Dermis blood vessel endothelial cell (primary cell): ENCODE measurements at places on chromosomes 4 and X.
A peak's percentile ranks its signal among the peaks of the same experiment; 100 is the strongest.

- DNase-seq, result no peak
Measured at GRCh38 chr4:107432451-107432850, 287.6 kb downstream of the PAPSS1 start.

GRCh38 chr4:53005808-53006207 is 143.7 kb downstream of the RASL11B start:
- no peak for DNase-seq

- DNase-seq, result peak; percentile 49
Measured at GRCh38 chr4:56215141-56215783, 172.0 kb downstream of the AASDH start.

DNA sequence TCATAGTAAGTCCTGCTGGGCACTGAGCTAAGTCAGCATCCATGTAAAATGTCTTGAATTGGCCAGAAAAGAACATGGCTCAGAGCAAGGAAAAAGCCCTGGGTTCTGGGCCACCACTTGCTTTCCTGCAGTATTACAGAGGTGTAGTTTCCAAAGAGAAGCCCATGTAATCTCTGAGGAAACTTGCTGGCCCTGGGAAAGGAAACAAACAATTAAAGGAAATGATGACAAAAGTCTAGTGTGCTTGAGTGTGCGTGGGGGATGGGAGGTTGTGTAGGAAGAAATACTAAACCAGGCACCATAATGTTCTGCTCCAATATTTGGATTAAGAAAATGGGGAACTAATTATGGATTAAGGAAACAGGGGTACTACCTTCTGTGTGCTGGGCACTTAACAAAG is 39.5 kb upstream of the SMIM10L2A start:
- peak; percentile 85 for DNase-seq

DNA sequence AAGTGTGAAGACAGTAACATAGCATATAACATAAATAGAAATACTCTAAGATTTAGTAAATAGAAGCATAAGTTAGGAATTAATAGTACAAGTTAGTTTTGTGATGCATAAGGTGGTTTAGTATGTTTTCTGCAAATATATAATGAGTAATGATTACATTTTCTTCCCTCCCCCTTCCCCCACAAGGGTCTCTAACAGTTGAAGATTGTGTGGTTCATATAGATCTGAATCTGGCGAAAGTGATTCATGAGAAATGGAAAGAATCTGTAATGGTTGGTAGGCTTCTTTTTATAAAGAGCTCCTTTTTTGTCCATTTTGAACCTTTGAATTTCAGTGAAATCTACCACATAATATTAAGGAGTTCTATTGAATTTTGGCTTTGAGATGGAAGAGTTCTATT is 66.3 kb downstream of the N4BP2 start:
- no peak for DNase-seq

- DNase-seq, result peak; percentile 12
Measured at GRCh38 chrX:39324233-39324930, 523.1 kb downstream of the MID1IP1 start.
